Stimulated activated CD4-positive, alpha-beta T cell treated with anti-CD3 and anti-CD28 coated beads, Interleukin-12 subunit alpha, Interleukin-12 subunit beta, amount 100 ng/mL, for 24 hours (primary cell): ENCODE measurements at places on chromosomes 2 and 18.

GRCh38 chr2:69770193-69770702, 28.3 kb downstream of the ANXA4 start:
- no peak for DNase-seq

- DNase-seq: no peak
Observed at GRCh38 chr2:949384-950079, 1.1 kb upstream of the SNTG2 start.

DNA sequence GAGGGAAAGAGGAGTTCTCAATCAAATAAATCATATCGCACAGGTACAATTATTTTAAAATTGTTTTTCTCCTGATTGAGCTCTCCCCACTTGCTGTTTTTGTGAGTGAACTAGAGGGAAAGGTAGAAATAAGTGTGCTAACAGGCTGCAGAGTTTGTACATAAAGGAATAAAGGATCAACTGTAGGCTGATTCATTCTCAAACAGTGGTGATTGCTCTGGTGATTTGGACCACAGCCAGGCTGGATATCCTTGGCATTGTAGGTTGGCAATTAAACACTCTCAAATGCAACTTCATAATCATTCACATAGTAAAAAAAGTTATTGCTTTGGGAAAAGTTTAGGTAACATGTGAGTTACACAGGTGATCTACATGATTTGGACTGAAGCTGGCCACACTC, 29.8 kb downstream of the LRP1B start:
- no peak for DNase-seq

DNA sequence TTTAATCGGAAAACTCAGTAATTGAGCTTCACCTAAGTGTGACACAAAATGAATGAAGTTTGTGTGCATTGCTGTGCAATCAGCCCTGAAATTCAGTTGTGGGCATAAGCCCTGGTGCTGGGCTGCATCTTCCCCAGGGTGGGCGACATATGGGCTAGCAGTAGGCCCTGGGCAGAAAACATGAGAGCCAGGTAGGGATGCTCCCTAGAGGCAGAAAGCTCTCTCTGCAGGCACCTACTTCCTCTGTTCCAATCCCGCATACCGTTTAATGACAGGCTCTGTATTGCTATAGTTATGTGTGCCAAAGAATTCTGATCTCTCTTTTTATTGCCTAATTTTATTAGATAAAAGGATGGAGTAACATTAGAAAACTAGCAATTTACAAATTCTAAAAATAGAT, 456.7 kb downstream of the NRXN1 start:
- no peak for DNase-seq

DNA sequence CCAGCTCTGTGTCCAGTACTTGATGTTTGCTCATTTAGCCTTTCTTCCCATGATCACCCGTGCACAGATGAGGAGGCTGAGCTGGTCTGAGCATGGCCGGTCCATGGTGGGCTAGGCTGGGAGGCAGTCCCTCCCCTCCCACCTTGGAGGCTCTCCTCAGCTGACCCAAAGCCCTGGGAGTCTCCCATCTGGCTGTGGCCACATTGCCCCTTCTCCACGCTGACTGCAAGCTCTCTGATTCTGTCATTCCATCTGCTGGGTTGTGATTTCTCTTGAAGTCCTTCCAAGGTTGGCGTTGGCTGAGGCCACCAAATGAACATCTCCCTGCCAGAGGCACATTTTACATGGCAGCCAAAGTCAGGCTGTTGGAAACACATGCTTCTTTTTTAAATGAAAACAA, 44.0 kb downstream of the ACKR3 start:
- DNase-seq: no peak

GRCh38 chr18:23580677-23581367, 5.5 kb downstream of the NPC1 start:
- DNase-seq: no peak
